ENCODE measurements at places on chromosomes 11 and 22. TPM values are rescaled to one million over a fixed set of nuclear protein-coding genes. Genes with fewer than 3 reads are reported as not detected.

RTN4R gene
- 0.64 TPM for total RNA-seq

ANKK1 gene
- not detected for total RNA-seq

PGA5 gene
- not detected for total RNA-seq

POU2AF1 gene
- 2.0 TPM for total RNA-seq

- peaks cover 12% of the 10 kb centered on the region for H3K36me3 ChIP-seq
- H3K4me3 ChIP-seq: no peak overlapping the region
- no peak overlapping the region for H3K27ac ChIP-seq
- DNase-seq: no peak
- no peaks in the 10 kb centered on the region for H3K4me1 ChIP-seq
These were observed 53.1 kb downstream of the ZBTB44 start for GRCh38 chr11:130261571-130261970.

DNA sequence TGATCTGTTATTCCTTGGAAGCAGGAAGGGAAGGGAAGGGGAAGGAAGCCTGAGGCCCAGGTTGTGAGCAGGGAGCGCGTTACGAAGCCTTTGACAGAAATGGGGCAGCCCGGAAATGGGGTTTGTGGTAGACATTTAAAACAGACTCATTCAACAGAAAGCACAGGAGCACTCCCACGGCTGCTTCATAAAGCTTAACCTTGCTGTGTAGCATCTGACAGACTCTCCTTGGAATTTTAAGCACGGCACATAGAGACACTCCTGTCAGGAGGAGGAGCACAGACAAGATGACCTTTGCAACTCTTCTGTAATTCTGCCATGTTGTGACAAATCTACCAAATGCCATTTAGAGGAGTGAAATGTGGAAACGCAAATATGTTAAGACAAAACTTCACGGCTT is 131.6 kb downstream of the FBXO7 start:
- no peaks in the 10 kb centered on the region for H3K27me3 ChIP-seq
- no peaks in the 10 kb centered on the region for H3K4me1 ChIP-seq
- H3K36me3 ChIP-seq: no peaks in the 10 kb centered on the region
- no peak overlapping the region for H3K27ac ChIP-seq
- DNase-seq: no peak

DNA sequence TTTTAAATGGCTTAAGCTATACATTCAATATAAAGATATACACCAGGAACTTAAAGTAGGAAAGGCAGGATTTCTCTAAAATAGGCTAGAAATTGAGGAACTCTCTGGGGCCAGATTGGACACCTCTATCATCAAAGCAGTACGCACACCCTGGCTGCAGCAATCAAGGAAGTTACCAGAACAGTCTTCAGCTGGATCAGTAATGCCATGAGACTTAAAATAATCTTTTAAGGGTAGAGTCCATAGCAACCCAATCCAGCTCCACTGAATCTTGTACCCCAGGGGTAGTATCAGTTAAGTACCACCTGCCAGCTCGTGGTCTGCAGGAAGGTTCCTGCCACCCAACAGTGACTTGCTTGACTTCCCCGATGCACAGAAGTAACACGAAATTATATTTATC is 3.0 kb downstream of the RDX start:
- H3K27ac ChIP-seq: no peak overlapping the region
- peaks cover 14% of the 10 kb centered on the region for H3K4me1 ChIP-seq
- H3K27me3 ChIP-seq: peaks cover 46% of the 10 kb centered on the region

- H3K4me1 ChIP-seq: peaks cover 25% of the 10 kb centered on the region
- H3K27ac ChIP-seq: peak overlapping the region; percentile 89
- H3K36me3 ChIP-seq: peaks cover 9% of the 10 kb centered on the region
- peak overlapping the region; percentile 77 for H3K4me3 ChIP-seq
These were observed 1.0 kb downstream of the UQCR10 start for GRCh38 chr22:29768052-29768693.

GRCh38 chr11:12267921-12268320 is 109.5 kb upstream of the PARVA start:
- peaks cover 16% of the 10 kb centered on the region for H3K4me1 ChIP-seq
- no peak for DNase-seq
- no peak overlapping the region for H3K27ac ChIP-seq
- no peaks in the 10 kb centered on the region for H3K27me3 ChIP-seq
- no peak overlapping the region for H3K4me3 ChIP-seq

Data from transverse colon (tissue), 4 donors.